ENCODE measurements at places on chromosomes 2 and 18.

DNA sequence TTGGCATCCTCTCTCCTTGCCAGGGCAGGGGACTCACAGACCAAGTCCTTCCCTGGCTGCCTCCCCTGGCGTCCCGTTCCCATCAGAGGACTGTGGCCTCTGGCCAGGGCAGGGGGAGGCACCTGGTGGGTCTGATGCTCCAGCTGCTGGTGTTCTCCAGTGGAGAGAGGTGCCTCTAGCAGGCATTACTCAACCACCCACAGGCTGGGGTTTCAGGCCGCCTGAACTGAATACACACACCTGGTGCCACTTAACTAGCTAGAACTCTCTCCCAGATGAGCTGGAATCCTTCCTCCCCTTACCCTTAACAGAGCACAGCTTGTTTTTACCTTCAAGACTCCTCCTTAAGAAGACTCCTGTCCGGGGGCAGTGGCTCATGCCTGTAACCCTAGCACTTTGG lies 37.7 kb upstream of the CNGA3 start:
- no peak for DNase-seq

DNA sequence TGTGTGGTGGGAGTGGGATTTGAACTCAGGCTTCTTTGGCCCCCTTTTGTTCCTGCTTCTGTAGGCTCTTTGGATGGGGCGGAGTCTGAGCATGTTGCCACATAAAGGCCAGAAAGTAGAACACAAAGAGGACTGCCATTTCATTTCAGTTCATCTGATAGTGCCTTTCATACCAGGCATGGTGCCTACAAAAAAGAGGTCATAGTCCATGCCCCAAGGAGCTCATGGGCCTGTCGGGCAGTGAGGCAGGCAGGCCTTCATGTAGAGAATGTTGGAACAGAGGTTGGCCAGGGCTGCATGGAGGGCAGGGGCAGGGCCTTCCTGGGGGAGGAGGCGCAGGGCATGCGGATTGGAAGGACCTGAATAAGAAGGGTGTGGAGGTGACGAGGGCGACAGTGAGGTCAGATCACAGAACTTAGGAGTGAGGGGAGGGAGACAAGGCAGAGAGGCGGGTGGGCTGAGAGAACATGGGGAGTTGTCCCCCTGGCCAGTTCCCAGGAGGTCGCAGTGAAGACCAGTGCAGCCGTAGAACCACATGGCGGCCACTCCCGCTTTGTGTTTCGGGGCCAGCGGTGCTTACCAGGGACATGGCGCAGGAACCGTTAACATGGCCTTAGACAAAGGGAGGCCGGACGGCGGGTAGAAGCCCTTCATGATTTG lies 49.1 kb downstream of the ITGB1BP1 start:
- DNase-seq = no peak

GRCh38 chr2:2787301-2787907 lies 456.3 kb upstream of the MYT1L start:
- DNase-seq = no peak

GRCh38 chr2:217742841-217743240 lies 260.0 kb downstream of the TNS1 start:
- DNase-seq = no peak

DNA sequence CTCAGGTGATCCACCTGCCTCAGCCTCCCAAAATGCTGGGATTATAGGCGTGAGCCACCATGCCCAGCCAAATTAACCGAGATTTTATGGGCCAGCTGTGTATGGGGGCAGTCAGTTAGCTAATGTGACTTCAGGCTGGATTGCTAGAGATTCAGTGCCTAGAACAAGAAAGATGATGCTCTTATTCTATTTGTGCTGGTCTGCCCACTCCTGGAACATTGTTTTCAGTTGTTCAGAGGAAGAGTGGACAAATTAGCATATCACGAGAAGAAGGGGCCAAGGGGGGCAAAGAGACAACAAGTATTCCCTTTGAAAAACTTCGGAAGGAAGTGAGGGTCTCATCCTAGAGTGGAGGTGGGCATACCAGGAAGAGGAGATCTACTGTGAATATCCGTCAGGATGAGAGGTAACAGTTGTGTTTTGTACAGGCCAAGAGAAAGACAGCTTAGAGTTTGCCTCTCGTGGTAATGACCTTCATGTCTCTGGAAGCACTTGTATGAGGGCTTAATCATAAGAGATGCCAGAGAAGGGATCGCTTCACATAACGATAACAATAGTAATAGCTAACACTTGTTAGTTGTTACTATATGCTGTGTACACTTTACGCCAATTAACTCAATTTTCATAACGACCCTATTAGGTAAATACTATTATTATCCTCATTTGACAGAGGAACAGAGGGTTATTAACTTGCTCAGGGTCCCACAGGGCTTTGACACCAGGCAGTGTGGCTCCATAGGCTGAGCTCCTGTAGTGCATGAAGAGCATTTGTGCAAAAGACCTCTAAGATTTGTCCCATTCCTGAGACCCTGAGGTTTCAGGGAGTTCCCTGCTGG lies 138.3 kb downstream of the DDX1 start:
- no peak for DNase-seq

GRCh38 chr2:118372886-118373830 lies 284.9 kb downstream of the INSIG2 start:
- DNase-seq = no peak

DNA sequence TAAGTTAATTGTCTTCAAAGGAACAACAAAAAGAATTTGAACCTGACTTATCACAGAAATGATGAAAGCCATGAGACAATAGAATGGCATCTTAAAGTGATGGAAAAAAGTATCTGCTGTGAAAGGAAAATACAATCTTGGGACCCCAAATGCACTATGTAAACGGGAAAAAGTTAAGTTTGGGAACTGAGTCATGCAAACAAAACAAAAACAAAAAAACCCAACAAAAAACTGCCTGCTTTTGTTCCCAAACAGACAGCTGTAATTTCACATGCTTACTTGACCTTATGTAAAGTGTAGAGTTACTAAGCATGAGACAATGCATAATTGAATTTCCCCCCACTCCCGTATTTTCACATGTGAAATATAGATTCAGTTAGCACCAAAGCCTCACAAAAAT lies 122.1 kb upstream of the RBMS1 start:
- no peak for DNase-seq

DNA sequence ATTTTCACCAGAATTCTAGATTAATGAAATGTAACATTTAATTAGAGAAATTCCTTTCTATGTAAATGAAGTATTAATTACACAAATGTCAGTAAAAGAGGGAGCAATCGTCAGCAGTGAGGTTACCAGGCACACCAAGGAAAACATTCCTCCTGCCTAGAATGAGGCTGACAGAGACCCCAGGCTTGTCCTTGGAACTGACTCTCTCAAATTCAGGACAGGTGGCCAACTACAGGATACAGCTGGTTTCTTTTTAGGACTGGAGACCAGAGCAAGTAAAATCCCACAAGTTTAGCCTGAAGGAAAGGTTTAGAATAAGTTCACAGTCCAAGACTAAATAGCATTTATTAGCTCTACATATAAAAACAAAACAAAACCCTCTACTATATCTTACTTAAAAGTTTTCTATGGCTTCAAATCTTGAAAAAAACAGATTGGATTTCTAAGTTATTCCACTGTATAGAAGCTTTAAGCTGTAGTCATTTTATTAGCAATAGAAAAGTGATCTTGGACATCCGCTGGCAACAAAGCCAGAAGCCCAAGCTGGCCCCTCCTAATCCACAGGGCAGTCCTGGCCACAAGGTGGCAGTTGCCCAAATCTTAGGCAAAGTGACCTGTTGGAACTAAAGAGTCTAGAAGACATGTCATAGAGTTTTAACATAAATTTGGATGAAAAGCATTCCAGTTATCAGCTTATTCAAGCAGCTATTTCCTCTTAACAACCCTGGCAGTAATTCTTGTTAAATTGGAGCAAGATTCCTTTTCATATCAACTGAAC lies 81.0 kb downstream of the SP3 start:
- peak; percentile 39 for DNase-seq

GRCh38 chr18:44750774-44751173 lies 70.1 kb downstream of the SETBP1 start:
- DNase-seq = no peak

- DNase-seq = peak; percentile 4
Observed at GRCh38 chr18:53941601-53942338, 282.7 kb downstream of the MBD2 start.

DNA sequence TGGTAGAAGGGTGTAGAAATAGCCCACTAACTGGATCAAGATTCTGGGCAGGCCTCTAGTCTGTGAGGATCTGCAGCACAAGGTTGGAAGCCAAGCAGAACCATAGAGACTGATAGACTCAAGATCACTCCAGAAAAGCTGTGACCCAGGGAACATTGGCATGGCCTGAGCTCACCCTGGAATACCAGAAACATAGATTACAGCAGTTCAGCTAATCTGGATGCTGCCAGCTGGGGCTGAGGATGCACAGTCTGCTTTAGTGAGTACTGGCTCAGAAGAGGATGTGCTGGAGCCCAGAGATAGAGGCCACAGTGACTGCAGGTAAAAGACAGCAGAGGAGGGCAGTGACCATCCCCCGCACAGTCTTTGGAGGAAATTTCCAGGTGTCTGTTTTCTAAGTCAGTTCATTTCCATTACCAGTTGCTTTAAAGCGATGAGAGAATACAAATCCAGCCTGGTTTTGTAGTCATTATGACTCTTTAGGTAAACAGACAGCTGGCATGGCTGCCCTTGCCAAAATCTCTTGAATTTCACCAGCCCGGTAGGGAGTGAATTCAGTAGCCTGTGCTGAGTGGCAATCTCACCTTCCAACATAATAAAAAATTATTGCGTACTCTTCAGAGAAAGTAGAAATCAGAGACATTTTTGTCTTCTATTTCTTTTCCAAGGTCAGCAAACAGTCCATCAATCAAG lies 119.2 kb downstream of the ANTXR1 start:
- no peak for DNase-seq

- no peak for DNase-seq
Observed at GRCh38 chr18:12028040-12028628, 46.8 kb downstream of the IMPA2 start.

DNA sequence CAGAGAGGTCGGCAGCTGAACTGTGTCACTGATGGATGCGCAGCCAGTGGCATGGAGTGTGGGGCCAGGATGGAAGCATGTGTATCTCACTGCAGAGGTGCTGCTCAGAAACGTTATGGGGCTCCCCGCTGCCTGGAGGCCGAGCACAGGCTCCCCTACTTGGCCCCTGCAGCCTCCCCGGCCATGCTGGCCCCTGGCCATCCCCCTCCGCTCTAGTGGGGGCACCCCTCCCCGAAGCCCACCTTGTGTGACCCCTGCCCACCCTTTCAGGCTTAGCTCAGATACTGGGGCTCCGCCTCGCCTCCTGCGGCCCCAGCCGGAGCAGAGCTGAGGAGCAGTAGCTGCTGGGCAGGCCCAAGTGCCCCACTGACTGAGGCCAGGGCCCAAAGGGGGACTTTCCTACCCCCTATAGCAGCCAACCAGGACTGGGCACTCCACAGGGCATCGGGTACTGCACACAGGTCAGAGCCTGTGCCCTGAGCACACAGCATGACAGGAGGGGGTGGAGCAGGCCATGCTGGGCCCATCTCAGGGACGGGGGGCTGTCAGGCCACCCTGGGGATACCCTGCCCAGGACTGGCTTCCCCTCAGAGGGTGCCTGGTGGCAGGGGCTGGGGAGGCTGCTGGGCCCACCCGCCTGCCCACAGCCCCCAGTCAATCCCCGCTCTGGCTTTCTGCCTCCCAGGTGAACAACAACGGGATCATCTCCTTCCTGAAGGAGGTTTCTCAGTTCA lies 31.3 kb downstream of the SNED1 start:
- no peak for DNase-seq

DNA sequence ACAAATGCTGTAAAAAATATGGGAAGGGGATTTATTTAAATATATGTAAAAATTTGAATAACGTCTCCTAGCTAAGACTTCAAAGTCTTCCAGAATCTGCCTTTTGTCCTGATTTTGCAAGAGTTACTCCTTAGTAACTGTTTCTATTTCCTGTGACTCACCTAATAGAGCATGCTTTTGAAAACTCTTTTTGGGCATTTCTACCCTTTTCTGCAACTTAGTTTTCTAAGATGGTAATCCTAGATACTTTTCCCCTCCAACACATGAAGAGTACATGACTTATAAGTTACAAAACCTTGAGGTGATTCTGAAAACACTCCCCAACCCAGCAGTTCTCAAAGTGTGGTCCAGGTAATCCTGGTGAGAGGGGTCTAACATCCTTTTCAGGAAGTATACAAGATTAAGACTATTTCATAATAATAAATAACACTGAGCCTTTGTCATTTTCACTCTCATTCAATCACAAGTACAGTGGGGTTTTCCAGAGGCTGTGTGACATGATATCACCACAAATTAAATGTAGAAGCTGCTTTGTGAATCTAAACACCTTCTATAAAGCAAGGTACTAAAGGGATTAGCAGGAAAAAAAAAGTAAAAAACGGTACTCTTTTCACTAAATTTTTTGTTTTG lies 31.9 kb downstream of the PPP4R3B start:
- DNase-seq = peak; percentile 58

DNA sequence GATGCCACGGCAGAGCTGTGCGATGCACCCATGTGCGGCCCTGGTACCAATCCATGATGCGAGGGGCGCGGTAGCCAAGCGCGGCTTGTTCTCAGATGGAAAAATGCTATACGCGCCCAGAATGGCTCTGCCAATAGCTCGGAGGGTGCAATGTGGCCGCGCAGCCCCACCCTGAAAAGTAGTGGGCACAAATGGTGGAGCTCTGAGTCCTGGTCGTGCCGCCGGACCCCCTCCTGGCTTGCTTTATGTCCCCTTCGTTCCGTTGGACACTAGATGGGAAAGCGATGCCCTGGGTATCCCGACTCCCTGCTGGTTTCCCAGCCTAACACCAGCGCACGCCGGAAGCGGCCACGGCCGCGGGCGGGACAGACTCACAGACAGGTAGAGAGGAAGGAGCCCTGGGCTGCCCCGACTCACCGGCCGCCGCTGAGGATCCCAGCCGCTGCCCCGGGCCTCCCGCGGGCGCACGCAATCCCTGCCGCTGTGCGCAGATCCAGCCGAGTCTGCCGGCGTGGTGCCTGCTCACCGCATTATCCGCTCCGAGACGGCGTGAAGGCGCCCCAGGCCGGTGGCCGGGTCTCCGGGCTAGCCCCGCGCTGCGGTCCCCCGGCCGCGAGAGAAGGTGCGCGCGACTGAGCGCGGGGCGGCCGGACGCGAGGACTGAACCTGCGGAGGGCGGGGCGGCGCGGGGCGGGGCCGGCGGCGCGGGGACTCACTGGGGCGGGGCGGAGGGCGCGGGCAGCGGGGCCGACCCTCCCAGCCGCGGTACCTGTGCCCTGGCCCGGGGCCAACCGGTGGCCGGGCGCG lies at the start of gene CDC42EP3:
TSS of gene CDC42EP3 (minus strand) at position 634 of the 807 bp plus-strand sequence. CDS start 25,055 bp downstream, outside the sequence.
- DNase-seq = peak; percentile 44

- no peak for DNase-seq
Observed at GRCh38 chr2:10033251-10034006, 9.9 kb upstream of the KLF11 start.

DNA sequence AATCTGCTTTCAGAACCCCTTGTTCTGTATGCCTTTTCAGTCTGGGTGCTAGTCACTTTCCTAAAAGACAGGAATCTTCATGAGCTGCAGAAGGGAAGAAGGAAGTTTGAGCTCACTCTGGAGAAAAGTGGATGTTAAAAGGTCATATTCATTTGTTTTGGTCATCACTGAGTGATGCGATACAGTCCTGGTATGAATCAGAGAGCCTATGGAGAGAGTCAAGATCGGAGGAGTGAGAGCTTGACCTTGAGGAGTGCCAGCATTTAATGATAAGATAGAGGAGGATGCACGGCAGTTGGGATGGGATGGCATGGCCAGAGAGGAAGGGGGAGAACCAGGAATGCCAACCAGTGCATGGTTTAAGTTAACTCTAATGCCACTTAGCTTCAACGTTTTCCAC lies 19.6 kb downstream of the USP39 start:
- DNase-seq = no peak
